ENCODE measurements at places on chromosomes 11 and 22. TPM values are rescaled to one million over a fixed set of nuclear protein-coding genes. Genes with fewer than 3 reads are reported as not detected.
A peak's percentile ranks its signal among the peaks of the same experiment; 100 is the strongest.

GRCh38 chr11:120055646-120056045, 82.3 kb downstream of the TRIM29 start:
- no peak for DNase-seq

DNA sequence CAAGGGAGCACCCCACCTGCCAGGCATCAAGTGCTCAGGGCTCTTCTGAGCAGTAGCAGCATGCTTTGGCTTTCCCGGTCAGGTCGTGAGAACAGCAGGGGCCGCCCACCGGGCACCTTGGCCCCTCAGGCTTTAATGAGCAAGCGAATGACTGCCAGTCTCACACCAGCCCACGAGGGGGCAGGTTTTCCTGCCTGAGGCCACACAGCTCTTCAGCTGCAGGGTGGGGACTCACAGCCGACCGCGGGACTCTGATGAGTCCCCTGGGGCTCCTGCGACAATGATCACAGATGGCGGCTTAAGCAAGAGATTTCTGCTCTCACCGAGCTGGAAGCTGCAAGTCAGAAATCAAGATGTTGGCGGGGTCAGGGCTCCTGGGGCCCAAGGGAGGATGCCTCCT, 14.3 kb upstream of the FGF19 start:
- DNase-seq: no peak

DNA sequence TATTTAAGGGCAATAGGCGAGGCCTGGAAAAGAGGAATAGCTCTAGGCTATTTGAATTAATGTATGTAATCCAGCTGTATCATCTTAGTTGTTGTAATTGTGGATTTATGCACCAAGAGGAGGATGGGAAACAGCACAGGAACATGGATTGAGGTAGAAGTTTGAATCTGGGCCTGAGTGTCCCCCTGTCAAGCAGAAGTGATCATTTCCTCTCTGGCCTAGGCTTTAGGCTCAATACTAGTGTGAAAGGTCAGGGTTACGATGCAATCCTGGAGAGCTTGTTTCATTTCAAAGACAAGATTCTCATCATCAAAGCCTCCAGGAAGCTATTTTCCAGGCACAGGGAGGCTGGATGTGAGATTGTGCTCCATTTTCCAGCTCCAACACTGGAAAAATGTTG, 77.9 kb upstream of the HSD17B12 start:
- no peak for DNase-seq

GRCh38 chr11:131816051-131816450, 445.6 kb downstream of the NTM start:
- DNase-seq: no peak

- DNase-seq: no peak
Measured at GRCh38 chr11:65185869-65186341, 4.2 kb downstream of the CAPN1 start.

GRCh38 chr11:32215157-32215556, 124.3 kb downstream of the RCN1 start:
- DNase-seq: no peak

- DNase-seq: no peak
Measured at GRCh38 chr11:43903969-43904368, 23.3 kb downstream of the ALKBH3 start.

DNA sequence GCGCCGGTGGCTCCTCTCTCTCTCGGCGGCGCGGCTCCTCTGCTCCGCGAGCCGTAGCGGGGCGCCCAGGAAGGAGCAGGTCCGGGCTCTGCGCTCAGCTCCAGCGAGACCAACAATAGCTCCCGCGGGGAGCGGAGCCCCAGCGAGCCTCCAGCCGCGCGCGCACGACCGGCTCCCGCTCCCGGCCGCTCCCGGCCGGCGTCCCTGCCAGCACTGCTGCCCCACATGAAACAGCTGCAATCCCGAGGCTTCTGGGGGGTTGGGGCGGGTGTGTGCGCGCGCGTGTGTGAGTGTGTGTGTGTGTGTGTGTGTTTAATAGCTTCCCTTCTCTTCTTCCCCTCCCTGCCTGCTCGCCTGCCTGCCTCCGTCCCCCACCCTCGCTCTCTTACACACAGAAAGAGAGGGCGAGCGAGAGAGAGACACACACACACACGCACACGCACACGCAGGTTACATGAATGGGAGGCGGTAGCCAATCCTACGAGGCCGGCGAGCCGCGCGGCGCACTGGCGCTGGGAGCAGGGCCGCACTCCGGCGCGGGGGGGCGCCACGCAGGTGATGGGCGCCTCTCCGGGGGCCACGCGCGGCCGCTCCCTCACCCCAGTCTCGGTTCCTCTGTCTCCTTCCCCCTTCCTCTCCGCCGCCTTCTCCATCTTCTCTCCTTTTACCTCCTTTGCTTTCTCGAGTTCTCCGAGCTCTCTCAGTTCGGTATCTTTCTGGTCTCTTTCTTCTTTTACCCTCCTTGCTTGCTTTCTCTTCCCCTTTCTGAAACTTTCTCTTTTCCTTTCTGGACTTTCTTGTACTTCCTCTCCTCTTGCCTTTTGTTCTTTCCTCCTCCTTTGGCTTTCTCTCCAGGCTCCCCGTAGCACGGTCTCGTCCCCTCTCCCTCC, at the start of gene TENM4:
TENM4 (minus strand) TSS at position 460 of the 890 bp plus-strand sequence. CDS start 371,086 bp downstream, outside the sequence.
- DNase-seq: peak; percentile 96

- DNase-seq: no peak
Measured at GRCh38 chr11:70071996-70072395, 6.1 kb upstream of the ANO1 start.

DNA sequence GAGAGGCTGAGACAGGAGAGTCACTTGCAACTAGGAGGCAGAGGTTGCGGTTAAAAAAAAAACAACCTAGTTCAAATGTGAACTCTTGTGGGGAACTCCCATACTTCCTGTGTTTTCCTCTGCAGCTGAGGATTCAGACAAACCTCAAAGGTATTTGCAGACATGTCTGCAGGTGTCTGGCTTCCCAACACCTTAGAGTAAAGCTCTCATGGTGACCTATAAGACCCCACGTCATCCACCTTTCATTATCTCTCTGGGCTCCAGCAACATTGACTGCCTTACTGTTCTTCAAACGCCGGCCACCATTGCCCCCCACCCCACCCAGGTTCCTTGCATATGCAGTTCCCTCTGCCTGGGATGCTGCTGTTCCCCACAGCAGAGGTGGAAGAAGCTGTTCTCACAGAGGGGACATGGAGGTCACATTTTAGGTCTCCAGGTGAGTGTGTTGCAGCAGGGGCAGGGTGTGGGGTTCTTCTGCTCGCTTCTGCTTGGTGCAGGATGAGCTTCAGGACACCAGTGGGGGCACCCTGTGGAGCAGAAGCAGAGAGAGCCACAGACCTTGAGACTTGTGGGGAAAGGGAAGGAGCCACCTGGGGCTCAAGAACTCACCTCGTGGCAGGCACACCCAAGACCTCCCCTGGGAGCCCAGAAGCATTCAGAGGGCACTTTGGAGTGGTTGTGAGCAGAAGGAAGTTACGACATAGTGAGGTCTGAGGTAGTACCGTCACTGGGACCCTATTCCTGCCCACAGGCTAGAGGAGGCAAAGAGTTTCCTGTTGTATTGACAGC, 203.2 kb downstream of the CSNK2A3 start:
- DNase-seq: no peak

DNA sequence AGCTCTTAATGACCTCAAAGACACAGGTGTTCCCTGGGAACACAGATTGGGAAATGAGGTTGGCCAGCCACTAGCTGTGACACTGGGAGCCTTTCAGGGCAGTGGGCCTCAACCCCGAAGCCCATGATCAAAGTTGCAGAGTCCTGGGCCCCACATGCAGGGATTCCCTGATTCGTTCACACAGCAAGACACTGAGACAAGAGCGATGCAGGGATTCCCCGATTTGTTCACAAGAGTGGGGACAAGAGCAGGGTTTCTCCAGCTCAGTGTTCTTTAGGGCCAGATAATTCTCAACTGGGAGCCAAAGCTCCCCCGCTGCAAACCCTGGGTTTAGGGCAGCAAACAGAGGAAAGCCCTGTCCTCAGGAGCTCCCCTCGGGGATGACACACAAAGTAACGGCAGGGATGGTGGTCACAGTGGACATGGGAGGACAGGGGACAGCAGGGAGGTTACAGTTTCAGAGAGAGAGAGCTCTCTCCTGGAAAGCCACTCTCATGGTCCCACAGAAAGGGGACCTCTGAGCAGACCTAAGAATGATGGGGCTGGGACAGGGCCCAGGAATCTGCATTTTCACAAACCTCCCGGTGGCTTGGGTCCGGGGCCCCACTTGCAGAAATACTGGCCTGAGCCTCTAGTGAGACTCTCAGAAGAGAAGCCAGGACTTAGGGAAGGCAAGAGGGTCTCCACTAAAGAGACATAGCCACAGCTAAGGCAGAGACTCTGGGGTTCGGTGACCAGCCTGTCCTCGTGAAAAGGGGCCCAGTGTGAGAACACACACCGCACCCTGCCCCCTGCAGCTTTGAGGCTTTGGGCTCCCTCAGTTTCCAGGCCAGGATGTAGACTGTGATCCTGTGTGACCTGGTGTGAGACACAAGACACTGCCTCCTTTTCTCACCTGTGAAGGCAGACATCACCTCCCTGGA, 7.4 kb upstream of the GNAZ start:
- no peak for DNase-seq

GRCh38 chr22:39946503-39947219, 13.5 kb upstream of the TMA7B start:
- no peak for DNase-seq

DNA sequence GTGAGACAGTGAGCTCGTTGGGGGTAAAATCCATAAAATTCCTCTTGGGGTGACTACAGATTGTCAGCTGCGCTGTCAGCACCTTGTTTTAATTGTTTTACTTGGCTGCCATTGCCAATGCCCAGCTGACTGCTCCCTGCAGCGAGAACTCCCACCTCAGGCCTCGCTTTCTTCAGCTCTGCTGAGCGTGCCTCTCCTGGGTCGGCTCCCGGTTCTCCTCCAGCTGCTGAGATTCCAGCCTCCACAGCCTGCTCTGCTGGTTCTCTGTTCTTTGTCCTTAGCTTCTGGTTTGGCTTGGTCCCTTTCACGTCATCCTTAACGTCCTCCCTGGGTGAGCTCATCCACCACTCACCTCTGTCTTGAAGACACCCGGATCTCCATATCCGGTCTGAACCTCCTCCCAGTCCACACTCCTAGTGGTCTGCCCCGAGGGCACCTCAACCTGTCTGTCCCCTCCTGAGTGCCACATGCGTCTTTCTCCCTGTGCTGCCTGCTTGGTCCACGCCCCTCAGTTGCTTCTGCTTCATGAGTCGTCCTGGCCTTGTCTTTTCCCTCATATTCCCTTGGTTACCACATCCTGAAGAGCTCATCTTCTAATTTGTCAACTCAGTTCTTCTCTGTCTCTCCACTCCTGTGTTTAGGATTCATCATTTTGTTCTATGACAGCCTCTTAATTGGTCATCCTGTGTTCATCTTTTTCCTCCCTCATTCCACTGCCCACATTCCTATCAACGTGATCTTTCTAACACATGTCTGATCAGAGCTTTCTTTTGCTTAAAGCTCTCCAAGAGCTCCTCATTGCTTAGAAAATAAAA, 35.6 kb downstream of the BMAL1 start:
- no peak for DNase-seq

DNA sequence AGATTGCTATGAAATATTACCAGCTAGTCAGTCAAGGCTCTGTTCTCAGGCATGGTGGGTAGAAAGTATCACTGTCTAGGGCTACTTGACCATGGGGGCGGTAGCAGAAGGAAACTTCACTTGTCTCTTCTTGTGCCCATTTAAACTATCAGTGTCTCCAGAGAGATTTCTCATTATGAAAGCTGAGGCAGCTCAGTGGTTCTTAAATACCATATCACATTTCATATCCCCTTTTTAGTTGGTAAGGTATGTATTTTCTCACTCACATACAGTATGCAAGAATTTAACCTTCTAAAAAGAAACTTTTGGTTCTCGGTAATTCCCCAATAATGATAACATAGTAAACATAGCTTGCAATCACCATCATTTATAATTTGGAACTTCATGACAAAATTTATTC, 1180.0 kb upstream of the TENM4 start:
- no peak for DNase-seq

GRCh38 chr22:32926600-32926999, 125.1 kb downstream of the TIMP3 start:
- DNase-seq: peak; percentile 43

DNA sequence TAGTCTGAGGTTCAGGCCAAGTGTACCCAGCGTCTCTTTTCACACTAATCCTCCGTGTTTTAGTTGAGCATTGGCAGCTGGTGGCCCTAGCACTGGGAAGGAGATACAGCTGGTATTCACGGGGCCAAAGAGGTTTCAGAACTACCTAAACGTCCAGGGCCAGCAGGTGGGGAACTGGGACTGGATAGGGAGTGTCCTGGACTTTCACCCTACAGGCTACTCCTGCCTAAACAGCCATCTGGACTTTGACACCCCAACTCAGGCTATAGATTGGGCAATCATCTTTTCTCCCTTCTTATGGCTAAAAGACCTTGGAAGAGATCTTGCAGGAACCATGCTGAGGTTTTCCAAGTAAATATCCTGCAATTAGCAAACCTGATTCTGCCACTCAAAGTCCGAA, 2.8 kb downstream of the SPON1 start:
- DNase-seq: no peak

- DNase-seq: no peak
Measured at GRCh38 chr22:26789951-26790350, 132.6 kb downstream of the MIAT start.

DNA sequence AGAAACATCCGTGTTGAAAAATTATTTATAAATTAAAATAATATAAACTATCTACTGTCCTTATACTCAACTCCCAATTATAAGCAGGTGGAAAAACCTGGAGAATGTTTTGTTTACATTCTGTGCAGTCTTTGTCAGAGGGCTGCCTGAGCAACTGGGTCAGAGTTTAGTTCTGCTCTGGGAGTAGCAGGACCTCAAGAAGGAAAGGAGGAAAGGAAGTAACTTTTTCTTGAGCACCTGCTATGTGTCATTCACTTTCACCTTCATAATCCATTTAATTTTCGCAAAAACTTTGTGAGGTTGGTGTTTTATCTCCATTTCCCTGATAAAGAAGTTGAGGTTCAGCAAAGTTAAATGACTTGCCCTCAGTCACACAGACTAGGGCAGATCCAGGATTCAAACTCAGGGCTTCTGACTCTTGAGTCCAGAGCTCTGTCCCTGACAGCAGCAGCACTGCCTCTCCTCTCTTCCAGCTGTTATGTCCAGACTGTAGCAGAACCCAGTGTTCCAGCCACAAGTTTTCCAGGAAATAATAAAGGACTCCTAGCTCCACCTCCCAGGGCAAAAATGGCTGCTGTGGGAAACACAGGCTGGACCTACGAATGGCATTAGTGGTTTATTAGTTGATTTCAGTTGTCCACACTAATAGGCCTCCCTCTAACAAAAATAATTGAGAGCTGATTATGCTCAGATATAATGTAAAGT, 6.4 kb downstream of the CD3E start:
- no peak for DNase-seq

DNA sequence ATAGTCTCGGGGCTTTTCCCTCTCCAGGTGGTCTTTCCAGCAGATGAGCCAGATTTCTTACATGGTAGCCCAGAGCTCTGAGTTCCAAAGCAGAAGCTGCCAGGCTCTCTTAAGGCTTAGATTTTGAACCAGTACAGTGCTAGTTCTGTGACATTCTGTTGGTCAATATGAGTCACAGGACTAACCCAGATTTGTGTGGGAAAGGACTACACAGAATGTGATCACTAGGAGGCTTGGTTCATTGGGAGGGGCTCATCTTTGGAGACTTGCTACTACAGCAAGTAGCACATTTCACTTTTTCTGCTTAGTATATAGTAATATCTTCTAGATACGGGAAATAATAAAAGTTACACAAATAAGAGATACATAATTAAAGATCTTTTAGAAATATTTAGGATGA, 24.1 kb downstream of the RNF214 start:
- no peak for DNase-seq

The ACR gene
- 0.17 TPM for total RNA-seq

The MAPK8IP2 gene
- 19.8 TPM for total RNA-seq

The KRTAP5-1 gene
- not detected for total RNA-seq

The DKK3 gene
- total RNA-seq: 202 TPM

The KRTAP5-8 gene
- total RNA-seq: not detected

The SHANK2 gene
- 21.4 TPM for total RNA-seq

The MFRP gene
- not detected for total RNA-seq

Measured in spinal cord (tissue), 10 donors.